AG08396 (cell line): ENCODE measurements at places on chromosomes 2 and 18.

GRCh38 chr18:63477968-63478367 is 1.2 kb downstream of the SERPINB5 start:
- DNase-seq = no peak

DNA sequence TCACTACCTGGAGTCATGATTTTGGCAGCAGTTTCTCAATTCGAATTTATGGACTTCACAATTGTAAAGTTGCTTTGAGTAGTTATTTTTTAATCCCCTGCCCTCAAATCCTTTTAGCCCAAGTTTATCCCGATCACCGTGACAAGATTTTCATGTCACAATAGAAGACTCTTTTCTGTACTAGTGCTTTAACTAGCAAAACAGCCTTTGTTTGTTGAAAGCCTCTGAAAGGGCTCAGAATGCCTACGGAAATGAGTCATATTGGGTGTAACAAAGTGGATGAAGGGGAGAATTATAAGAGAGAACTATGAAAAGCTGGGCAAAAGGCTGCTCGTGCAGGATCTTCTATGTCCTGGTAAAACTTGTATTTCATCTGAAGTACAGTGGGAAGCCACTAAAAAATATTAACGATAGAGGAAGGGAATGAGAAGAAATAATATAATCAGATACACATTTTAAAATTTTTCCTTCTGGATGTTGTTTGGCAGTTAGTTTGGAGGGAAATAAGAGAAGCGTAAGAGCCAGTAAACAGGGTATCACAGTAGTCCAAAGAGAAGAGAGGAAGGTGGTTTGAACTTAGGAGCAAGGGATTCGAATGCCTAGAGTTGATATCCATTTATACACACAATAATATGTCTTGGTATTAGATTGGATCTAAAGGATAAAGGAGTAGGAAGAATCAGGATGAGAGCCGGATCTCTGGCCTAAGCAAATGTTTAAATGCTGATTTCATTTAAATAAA is 114.9 kb downstream of the GALNT13 start:
- no peak for DNase-seq

GRCh38 chr2:172917716-172918115 is 157.9 kb upstream of the MAP3K20 start:
- no peak for DNase-seq

GRCh38 chr2:84768840-84769239 is 112.0 kb downstream of the TRABD2A start:
- no peak for DNase-seq

- no peak for DNase-seq
Observed at GRCh38 chr2:39875914-39876267, 96.8 kb upstream of the THUMPD2 start.

GRCh38 chr2:14188446-14188845 is 444.1 kb upstream of the LRATD1 start:
- DNase-seq = no peak

DNA sequence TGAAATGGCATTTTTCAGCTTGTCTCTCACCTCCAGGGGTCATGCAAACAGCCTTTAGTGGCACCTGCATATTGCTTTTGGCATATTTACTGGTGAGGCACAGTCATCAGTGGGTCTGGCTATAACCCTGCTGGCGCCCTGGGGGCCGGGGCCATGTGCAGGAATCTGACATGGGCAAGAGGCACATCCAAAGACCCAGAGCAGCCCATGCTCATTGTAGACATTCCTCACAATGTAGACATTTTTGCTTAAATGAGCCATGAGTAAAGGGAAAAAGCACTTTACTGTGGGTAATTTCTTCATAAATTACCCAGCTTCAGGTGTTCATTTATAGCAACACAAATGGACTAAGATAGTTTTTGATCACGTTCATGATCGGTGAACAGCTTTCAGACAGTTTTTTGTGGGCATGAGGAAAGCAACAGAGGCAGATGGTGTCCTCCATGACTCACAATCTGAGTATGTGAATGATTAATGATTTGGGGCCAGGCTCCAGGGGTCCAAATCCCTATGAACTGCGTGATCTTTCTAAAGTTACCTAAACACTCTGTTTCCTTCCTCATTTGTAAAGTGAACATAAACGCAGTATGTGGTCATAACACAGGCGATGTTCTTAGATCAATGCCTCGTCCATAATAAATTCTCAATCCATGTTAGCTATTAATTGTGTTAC is 85.8 kb downstream of the LIPG start:
- peak; percentile 29 for DNase-seq

- no peak for DNase-seq
Observed at GRCh38 chr2:127678531-127678930, 3.2 kb upstream of the LIMS2 start.

DNA sequence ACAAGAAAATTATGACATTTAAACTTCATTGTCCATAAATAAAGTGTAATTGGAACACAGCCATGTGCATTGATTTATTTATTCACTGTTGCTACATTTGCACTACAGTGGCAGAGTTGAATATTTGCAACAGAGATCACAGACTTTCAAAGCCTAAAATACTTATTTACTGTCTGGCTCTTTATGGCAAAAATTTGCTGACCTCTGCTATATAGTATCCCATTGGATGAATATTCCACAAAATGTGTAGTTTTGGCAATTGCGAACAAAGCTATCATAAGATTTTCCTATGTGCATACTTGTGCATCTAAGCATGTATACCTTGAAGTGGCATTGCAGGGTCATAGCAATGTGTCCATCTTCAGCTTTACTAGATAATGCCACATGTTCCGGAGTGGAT is 32.1 kb downstream of the CCDC85A start:
- no peak for DNase-seq

GRCh38 chr2:6722574-6722973 is 143.1 kb downstream of the CMPK2 start:
- no peak for DNase-seq

DNA sequence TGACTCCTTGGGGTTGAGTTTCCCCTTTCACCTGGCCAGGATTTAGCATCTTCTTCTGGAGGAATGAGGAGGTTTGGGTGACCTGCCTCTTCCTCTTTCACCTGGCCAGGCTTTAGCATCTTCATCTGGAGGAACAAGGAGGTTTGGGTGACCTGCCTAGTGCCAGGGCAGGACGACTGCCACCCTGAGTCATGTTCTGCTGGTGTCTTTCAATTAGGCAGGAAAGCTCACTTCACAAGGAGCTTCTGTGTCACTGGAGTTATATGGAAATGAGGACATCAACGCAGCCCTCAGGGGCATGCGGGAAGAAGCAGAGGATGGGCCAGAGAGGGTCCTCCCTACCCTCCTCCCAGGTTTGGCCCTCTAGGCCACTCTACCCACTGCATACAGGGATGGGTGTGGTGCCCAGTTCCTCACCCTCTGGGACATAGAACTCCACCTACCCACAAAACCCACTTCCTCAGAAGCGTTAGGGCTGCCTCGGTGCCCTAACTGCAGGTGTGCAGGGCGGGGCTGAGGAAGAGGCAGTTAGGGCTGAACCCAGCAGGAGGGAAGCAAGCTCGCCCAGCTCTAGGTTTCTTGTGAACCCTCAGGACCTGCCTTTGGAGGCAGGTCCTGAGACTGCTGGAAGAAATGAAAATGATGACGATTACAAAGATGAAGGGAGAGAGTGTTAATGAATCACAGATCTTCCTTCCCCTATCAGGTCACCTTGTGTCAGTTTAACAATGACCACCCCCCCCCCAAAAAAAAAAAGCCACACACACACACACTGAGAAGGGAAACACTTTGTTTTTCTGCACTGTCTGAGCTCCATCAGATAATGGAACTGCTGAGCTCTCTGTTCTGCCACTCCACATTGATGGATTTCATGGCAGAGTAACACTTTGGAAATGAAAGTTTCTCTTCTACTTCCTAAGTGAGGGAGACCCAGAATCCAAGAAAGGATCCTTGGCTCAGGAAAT is 71.0 kb downstream of the ARL4C start:
- DNase-seq = no peak

DNA sequence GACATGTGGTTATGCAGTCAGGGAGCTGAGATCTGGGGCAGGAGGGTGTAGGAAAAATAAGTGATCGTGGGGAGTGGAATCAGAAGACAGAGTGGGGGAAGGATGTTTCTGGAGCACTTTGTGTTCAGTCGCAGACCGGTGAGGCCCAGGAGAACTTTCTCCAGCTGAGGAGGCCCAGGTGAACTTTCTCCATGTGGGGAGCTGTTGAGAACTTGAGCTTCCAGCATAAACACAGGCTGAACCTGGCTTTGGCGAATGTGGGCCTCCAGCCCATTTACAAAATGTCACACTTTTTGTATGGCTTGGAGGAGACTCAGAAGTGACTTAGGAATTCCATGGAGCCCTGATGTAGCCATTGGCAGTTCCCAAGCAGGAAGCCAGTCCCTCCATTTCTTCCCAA is 108.5 kb downstream of the VAPA start:
- DNase-seq = no peak

- DNase-seq = no peak
Observed at GRCh38 chr2:230863031-230863430, 1.7 kb upstream of the ITM2C start.

DNA sequence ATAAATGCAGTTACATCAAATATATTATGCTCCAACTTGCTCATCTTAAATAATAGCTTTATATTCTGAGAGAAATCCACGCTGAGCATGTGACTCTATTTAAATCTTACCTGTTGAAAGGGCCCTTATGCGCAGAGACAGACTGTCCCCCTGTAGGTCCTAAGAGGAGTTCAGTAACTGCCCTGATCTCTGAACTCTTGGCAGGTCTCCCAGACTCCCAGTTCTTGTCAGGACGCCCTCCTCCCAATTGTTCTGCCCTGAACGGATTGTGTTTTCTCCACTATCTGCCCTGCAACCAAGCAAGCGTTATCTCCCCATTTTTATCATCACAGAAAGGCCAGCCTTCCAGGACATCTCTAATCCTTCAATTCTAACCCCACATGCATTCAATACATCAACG is 954.6 kb downstream of the TSN start:
- no peak for DNase-seq

- peak; percentile 2 for DNase-seq
Observed at GRCh38 chr2:172087780-172088244, 2.5 kb downstream of the DLX1 start.

DNA sequence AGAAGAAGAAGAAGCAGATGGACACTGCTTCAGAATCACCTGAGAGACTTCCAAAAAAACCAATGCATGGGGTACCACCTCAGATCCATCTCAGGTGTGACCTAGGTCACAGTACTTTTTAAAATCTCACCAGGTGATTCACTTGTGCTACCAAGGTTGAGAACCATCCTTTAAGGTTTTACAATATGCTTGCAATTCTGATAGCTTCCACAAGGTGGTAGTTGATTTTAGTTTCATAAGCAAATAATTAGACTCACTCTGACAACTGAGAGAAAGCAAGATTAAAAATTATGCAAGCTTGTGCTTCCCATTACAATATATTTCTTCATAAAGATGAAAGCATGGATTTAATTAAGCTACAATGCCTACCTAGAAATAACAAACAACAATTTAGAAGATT is 355.1 kb downstream of the EN1 start:
- DNase-seq = no peak

GRCh38 chr2:176834226-176834625 is 378.4 kb upstream of the HNRNPA3 start:
- DNase-seq = no peak

GRCh38 chr2:139825726-139826125 is 1045.5 kb upstream of the NXPH2 start:
- DNase-seq = no peak

GRCh38 chr2:74498500-74499266 is 720 bp downstream of the LBX2 start:
- peak; percentile 54 for DNase-seq

DNA sequence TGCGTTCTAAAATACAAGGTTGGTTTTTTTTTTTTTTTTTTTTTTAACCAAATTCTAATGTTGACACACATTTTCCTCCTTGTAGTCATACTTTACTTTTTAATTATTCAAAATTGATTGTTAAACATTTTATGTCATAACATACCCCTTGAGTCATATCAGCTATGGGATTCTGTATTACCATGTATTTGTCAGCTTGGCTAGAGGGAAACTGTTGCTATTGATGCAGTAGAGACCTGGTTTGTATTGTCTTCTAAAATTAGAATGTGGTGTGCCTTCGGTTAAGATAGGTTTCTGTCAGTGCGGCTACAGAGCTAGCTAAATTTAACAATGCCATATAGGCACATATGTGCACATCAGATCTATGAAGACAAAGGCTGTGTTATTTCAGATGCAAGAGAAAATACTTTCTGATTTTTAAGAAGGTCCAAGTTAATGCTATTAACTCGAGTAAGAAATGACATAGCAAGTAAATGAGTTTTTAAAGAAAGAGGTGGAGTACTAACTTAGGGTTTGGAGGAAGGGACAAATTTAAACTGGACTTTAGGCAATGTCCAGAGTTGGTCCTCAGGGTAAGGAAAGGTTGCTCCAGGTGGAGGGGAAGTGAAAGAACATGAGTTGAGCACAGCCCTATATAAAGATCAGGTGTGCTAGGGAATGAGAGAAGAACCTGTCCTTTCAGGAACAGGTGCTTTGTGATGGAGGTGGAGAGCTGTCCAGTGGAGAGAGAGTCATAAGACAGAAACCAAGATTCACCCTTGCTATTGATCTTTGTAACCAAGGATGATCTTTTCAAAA is 152.3 kb downstream of the PRPF40A start:
- DNase-seq = no peak

GRCh38 chr2:217379807-217380206 is 519.9 kb upstream of the TNP1 start:
- no peak for DNase-seq

GRCh38 chr2:11850082-11850481 is 103.7 kb downstream of the LPIN1 start:
- no peak for DNase-seq
